ENCODE measurements at places on chromosomes 2 and 18.

DNA sequence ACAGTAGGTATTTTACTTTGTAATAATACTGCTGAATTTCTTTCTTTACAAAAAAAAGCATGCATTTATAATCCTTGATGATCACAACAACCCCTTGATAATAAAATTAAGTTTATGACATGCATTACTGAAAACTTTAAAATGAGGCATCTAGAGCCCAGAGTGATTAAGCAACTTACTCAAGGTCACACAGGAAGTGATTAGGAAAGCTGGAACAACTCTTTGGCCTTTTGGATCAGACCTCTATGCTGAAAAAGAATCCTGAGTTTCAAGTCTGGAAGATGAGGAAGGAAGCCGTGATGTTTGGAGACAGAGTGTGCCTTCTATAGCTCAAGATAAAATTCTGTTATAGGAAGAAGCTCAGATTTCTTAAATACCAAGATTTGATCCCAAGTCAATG is 105.0 kb upstream of the ATP8B1 start:
- no peak for DNase-seq

GRCh38 chr2:63425606-63426005 is 162.7 kb downstream of the WDPCP start:
- no peak for DNase-seq

- DNase-seq, result no peak
These were observed 73.1 kb upstream of the NXPH2 start for GRCh38 chr2:138853296-138853695.

DNA sequence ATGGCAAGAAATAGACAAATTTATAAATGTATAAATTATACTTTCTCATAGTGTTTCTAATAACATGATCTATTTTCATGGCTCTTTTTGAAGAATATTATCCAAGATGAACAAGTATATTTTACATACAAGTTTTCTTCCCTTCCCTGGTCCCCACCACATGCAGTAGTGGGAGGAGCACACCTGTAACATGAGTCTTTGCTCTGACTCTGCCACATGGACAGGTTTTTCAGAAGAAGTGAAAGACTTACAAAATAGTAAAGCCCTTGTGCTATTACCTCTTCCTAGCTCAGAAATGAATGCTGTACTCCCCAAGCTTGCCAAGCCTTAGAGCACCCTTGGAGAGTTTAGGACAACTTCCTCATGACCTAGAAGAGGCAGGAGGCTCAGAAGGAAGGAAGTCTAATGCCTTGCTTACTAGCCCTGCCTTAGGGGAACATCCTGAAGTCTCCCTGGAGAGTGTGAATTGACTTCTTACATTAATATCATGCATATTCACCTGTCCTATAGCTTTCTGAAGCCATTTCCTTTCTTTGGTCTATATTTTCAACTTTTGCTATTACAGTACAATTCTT is 18.4 kb downstream of the MXD1 start:
- no peak for DNase-seq

GRCh38 chr2:175457895-175458448 is 276.5 kb upstream of the ATP5MC3 start:
- no peak for DNase-seq

DNA sequence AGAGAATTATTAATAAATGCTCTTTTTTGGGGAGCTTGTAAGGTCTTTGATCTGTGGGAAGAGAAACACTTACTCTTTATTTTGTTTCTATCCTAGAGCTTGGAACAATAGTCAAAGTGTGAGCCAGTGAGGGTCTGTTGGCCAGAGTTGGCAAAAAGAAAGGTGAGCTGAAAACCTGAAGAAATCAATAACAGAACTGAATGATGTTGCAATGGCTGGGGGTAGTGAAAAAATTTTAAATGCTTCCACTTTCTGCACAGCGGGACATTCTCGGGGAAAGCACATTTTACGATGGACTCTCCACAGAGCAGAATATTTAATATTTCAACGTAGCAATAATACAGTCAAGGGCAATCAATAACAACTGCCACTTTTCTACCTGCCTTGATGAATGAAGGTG is 78.9 kb downstream of the SKA1 start:
- no peak for DNase-seq

DNA sequence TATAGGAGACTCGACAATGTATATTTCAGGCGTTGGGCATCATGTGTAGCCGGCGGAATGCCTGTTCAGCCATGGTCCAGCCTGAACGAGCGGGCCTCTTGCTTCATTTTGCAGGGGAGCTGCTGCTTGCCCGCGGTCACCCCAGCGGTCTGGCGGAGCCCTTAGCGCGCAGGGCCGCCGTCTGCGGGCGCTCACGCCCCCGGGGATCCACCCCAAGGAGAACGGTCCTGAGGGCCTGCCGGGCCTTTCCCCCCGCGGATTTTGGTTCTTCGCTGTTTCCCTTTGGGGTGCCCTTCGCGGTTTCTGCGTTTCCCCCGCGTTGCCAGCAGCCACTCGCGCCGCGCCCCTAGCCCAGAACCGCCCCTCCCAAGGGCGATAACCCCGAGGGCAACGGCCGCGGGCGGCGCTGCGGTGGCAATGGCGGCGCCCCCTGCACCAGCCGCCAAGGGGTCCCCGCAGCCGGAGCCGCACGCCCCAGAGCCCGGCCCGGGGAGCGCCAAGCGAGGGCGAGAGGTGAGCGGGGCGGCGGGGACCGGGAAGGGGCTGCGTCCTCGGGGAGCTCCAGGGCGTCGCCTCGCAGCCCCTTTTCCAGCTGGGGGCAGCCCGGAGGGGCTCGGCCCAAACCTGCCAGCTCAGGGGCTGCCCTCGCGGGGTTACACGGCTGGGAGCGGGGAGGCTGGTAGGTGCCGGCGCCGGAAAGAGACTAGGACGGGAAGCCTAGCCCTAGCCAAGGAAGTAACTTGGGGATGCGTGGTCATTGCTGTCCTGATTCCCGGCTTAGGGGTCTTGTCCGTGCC is at the start of gene MFSD2B:
Gene MFSD2B (plus strand): TSS at position 406 of the 797 bp plus-strand sequence. CDS start 12 bp downstream, at position 418.
- DNase-seq, result no peak

GRCh38 chr2:23132000-23132399 is 253.0 kb upstream of the KLHL29 start:
- no peak for DNase-seq

GRCh38 chr2:117341690-117342089 is 472.8 kb upstream of the DDX18 start:
- no peak for DNase-seq

DNA sequence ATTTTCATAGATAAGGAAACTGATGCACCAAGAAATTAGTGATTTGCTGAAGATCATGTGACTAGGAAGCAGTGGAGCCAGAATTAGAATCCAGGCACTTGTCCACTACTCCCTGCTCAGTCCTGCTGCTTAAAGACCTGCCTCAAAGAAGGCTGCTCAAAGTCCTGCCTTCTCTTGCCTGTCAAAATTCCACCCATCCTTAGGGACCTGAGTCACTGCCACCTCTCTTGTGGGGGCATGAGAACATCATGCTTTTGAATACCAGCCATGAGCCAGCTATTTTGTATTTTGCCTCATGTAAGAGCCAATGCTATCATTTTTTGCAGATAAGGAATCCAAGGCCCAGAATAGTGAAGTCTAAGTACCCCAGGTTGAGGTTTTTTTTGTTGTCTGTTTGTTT is 47.1 kb downstream of the DDX1 start:
- DNase-seq, result no peak

DNA sequence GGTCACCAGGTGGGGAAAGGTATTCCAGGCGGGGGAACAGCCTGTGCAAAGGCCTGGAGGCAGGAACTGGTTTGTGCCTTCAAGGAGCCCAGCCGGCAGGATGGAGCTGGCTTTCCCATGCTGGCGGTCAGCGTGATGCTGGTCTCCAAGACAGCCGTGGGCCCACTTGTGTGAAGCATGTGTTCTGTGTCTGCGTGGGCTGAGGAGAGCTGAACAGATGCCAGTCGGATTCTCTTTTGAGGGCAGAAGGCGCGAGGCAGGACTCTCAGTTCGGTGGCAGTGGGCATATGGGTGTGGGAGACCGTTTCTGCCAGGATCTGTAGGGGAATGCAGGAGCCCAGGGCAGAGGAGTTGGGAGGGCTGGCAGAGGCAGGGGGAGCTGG is 191.6 kb downstream of the TWIST2 start:
- DNase-seq, result no peak

DNA sequence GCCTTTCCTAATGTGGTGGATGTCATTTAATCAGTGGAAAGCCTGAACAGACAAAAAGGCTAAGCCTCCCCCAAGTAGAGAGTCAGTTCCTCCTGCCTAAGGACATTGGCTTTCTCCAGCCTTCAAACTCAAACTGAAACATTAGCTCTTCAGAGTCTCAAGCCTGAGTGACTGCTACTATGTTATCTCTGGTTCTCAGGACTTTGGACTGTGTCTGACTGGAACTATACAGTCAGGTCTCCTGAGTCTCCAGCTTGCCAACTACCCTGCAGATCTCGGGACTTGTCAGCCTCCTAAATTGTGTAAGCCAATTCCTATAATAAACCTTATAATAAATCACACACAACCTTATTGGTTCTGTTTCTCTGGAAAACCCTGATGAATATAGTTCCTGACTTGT is 12.6 kb downstream of the HYCC2 start:
- DNase-seq, result no peak

- no peak for DNase-seq
These were observed 38.5 kb downstream of the MTERF4 start for GRCh38 chr2:241063587-241063986.

DNA sequence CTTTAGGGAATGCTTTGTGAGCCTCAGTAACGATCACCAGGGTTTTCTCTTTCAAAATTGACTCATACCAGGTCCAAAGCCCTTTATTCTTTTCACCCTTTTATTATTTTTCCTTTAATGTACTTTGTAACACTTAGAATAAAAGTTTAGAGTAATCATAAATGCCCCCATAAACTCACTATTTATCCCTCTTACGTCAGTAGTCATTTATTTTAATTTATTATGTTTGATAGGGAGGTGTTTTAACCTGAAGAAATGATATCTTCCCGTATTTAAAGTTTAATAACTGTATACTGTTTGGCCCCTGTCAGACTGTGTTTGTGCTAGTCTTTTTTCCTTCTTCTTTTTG is 1.1 kb downstream of the TWSG1 start:
- DNase-seq, result no peak

DNA sequence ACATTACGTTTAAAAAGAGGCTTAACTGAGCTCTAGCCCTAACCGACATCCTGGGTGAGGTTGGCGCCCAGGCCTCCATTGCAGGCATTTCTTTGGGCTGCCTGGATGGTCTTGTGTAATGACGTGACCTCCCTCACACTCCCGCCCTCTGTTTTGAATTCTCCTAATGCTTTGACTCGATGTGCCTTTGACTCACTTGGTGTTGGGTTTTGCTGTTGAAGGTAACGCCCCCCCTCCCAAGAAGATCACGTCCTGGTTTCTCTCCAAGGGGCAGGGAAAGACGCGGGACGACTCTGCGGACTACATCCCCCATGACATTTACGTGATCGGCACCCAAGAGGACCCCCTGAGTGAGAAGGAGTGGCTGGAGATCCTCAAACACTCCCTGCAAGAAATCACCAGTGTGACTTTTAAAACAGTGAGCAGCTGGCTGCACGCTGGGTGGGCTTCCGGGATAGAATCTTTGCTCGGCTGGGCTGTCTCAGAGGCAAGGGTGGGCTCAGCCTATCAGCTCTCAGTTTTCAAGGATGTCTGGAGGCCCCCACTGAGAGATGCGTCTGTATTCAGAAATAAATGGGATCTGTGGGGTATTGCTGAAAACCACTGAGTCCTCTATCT is 87.9 kb upstream of the ATG16L1 start:
- no peak for DNase-seq

- no peak for DNase-seq
These were observed 22.7 kb downstream of the IAH1 start for GRCh38 chr2:9497017-9497416.

Data from H54 (cell line).